Neural crest cell (in vitro differentiated cells): ENCODE measurements at places on chromosomes 13 and 19.
A peak's percentile ranks its signal among the peaks of the same experiment; 100 is the strongest.

GRCh38 chr13:77930430-77930829 lies 11.8 kb upstream of the EDNRB start:
- no peak for DNase-seq

DNA sequence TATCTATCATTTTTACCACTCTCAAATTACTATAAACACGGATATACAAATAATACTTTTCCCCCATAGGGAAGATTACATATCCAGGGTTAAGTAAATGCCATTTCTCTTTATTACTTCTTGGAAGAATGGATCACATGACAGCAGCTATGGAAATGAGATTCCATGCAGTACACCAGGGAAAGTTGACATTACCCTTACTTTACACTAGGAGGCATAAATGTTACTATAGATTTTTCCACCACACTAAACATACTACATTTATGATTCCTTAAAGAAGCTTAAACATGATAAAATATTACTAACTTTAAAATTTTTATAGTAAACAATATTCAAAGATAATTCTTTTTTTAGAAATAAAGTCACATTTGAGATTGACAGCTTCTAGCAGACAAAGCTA lies 611.4 kb downstream of the PCDH9 start:
- no peak for DNase-seq

- no peak for DNase-seq
Measured at GRCh38 chr13:45863709-45864590, 12.4 kb upstream of the SIAH3 start.

GRCh38 chr19:55173714-55174409 lies 6.2 kb downstream of the SYT5 start:
- peak; percentile 52 for DNase-seq

DNA sequence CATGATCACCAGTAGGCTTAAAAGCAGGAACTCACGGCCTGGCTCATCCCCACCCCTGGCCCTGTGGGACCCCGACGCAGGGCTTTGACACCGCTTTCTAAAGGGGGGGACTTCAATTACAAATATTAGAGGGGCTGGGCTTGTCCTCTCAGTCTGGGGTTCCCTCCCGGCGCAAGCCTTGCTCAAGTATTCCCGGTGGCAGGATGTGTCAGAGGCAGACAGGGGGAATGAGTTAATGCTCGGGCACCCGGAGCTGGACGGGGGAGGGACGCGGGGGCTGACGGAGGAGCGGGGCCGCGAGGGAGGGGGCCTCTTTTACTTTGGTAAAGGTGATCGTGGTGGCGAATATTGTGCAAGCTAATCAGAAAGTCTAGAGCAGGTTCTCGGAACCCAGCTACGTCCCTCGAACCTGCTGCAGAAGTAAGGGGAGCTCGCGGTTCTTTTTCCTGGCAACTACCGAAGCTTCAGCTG lies 1.1 kb downstream of the FGF14 start:
- no peak for DNase-seq

DNA sequence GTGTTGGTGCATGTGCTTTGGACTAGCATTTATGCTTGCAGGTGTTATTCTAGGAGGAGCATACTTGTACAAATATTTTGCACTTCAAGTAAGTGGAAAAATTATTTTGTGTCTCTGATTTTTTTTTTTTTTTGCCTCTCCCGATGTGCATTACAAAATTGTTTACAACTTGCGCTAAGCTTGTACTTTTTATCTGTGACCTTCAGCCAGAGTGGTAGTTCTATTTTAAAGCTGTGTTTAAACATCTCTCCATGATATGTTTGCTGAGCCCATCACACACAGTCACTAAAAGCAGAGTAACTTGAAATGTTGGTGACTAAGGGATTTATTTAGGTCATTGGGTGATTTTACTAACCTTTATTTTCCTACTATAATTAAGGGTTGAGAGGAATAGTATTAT lies 20.8 kb downstream of the ITM2B start:
- no peak for DNase-seq

DNA sequence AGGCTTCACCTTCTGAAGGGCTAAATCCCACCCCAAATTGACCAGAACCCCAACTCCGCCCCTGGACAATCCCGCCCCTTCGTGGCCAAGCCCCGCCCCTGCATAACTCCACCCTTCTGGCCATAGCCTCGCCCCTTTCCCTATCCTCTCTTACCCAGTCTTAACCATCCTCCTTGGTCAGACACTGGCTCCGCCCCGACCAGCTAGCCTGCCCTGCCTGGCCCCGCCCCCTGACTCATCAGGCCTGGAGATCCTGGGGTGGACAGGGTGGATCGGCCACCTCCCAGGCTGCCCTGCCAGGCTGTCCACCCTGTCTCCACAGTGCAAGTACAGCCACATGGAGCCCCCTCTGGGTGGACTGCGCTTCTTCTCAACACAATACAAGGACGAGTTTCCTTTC lies 8.0 kb upstream of the ZNF358 start:
- peak; percentile 55 for DNase-seq

DNA sequence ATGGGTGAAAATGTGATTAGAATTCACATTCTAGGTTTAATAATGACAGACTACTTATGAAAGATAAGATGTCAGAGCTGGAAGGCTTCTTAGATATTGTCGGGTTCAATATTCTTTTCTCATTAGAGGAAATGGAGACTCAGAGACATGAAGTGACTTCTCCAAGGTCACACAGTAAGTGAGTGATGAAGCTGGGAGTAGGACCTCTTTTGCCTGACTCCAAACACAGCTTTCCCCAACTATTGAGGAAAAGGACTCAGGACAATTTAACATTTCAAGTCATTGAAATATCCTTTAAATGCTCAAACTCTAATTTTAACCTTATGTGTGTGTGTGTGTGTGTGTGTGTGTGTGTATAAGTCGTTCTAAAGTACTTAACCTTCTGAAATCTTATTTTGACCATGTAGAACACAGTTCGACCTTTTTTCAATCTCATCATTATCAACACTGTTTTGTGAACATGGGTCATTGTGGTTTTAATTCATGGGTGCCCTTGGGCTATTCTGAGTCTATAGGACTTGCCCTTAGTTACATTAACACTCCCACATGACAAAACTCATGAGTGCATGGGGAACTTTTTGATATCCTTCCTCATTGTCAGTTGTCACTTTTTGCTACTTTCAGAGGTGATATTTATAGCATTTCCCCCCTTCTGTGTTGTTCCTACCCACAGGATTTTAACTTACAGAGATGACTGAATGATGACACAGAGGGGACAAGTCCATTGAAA lies 53.0 kb downstream of the LRCH1 start:
- DNase-seq, result no peak

- no peak for DNase-seq
Measured at GRCh38 chr19:10643172-10643967, 10.8 kb upstream of the ILF3 start.

GRCh38 chr13:70023516-70023915 lies 84.1 kb upstream of the ATXN8OS start:
- no peak for DNase-seq

GRCh38 chr19:49151267-49152118 lies 3.7 kb downstream of the HRC start:
- DNase-seq, result peak; percentile 48

DNA sequence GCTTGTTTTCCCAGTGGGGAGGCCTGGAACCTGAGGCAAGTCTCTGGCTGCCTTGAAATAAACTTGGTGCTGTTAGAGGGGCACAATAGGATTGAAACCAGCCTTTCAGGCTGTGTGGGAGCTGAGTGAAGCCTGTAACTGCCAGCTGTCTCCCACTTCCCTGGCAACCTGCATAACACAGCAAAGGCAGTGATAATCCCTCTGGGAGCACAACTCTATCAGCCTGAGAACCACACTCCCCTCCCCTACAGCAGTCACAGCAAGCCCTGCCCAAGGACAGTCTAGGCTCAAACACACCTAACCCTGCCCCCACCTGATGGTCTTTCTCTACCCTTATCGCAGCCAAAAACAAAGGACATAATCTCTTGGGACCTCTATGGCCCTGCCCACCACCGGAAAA lies 683.8 kb upstream of the ATXN8OS start:
- no peak for DNase-seq

GRCh38 chr13:37357548-37357947 lies 241.0 kb downstream of the POSTN start:
- no peak for DNase-seq

DNA sequence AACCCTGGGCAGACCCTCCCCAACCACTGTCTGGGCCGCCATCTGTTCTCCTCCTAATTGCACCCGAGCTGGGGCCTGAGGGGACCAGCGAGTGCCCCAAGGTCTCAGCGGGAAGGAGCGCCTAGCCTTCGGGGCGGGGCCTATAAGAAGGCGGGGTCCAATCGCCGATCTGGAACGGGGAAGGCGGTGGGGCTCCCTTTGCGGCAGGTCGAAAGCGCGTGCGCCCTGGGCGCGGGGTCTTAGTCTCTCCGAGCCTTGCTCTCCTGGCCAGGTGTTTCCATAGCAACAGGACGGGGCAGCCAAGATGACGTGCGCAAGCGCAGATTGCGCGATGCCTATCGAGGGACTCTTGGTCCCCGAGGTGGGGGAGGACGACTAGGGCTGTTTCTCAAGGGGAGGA lies 2.8 kb downstream of the MAST1 start:
- peak; percentile 77 for DNase-seq

DNA sequence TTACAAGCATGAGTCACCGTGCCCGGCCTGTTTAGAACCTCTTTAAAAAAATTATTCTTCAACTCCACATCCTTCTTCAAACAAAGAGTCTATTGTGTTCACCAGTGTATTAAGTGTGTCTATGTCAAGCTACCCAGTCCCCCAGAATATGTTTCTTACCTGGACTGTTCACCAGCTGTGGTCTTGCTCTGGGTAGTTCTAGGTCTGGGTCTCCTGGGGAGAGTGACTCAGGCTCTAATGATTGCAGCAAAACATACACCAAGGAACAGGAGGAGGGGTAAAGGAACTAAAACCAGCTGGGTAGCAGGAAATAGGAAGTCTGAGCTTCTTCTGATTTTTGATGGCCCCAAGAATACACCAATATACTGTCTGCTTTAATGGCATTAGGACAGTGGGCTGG lies at the start of gene FPR1:
TSS of gene FPR1 (minus strand) at position 224 of the 400 bp plus-strand sequence. CDS start 4,884 bp downstream, outside the sequence.
- DNase-seq, result no peak

DNA sequence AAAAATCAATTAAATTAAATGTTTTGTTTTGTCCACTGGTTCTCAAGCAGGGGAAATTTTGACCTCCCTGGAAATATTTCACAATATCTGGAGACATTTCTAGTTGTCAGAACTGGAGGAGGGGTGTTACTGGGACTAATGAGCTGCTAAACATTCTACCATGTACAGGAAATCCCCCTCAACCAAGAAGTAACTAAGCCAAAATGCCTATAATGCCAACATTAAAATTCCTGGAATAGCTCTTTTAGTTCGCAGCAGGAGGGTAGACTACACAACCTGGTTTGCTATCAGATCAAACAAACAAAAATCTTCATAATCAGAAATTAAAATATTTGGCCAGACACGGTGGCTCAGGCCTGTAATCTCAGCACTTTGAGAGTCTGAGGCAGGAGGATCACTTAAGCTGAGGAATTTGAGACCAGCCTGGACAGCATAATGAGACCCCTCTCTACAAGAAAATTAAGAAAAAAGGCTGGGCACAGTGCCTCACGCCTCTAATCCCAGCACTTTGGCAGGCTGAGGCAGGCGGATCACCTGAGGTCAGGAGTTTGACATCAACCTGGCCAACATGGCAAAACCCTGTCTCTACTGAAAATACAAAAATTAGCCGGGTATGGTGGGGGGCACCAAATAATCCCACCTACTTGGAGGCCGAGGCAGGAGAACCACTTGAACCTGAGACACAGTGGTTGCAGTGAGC lies 13.7 kb upstream of the SMARCA4 start:
- no peak for DNase-seq

DNA sequence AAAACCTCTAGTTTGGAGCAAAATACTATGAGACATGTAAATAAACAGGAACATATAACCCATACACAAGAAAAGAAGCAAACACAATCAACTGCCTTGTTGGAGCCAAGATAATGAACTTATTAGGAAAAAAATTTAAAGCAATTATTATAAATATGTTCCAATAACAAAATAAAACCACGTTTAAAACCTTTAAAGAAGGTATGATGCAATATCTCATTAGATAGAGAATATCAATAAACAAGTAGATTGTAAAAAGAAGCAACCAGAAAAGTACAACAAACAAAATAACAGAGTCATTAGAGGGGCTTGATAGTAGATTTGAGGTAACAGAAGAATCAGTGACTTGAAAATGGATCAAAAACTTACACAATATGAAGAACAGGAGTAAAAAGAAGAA lies 327.0 kb upstream of the PCDH9 start:
- no peak for DNase-seq

DNA sequence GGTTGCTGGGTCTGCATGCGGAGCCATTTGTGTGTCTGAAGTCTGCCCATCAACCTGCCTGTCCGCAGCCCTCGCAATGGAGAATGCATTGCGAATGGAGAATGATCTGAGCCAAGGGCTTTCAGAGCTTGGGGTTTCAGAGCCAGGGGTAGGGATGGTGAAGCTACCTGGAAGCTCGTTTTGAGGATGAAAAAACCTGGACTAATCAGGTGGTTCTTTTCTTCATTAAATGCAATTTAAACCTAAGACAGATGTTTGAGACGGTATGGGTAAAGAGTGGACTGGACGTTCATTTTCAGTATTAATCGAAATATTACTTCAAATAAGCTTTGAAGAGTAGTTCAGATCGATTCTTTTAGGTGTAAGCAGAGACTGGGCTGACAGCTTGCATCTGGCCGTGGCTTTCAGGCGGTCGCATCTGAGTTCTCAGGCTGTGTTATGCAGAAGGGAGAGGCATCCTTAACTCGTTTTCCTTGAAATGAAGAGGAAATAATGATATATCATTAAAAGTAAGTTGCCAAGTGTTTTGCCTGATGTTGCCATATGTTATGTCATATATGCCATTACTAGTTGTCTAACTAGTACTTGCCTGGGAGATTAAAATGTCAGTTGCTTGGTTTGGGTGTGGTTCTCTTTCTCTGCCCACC lies 801 bp downstream of the MCF2L start:
- DNase-seq, result no peak

- DNase-seq, result no peak
Measured at GRCh38 chr19:46725036-46725820, 8.3 kb upstream of the PRKD2 start.

DNA sequence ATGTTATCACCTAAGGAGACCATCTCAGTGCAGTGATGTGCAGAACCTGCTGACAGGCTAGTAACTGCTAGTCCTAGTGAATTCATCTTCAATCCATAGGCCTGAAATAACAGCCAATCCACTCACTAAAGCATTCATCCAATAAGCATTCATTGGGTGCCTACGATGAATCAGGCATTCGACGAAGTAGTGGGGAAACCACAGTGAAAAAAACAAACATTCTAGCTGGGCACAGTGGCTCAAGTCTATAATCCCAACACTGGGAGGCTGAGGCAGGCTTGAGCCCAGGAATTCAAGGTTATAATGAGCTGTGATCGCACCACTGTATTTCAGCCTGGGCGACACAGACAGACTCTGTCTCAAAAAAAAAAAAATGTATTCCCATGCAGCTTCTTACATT lies 135.6 kb downstream of the RNF17 start:
- DNase-seq, result no peak

GRCh38 chr13:64917566-64917965 lies 2312.6 kb downstream of the PCDH9 start:
- DNase-seq, result no peak

DNA sequence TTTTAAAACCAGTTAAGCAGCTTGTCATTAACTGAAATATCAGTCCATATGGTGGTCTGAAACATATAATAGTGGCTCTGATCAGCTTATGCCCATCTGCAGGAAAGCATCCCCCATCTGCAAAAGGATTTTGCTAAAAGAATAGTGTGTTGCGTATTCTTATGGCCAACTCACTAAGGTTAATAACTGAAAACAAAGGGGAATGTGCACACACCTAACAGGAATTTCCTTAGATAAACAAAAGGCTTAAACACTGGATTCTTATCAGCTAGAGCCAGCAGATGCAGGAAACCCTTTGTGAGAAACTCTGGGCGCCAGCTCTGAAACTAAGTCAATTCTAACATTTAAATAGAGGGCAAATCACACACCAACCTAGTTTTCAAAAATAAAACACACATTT lies 22.1 kb downstream of the VPS36 start:
- no peak for DNase-seq
